ENCODE measurements at places on chromosomes 1 and 21.
A peak's percentile ranks its signal among the peaks of the same experiment; 100 is the strongest.

- DNase-seq, result no peak
Measured at GRCh38 chr1:119947468-119947867, 51.2 kb upstream of the ADAM30 start.

GRCh38 chr1:200900877-200901276 lies 6.2 kb downstream of the INAVA start:
- no peak for DNase-seq

DNA sequence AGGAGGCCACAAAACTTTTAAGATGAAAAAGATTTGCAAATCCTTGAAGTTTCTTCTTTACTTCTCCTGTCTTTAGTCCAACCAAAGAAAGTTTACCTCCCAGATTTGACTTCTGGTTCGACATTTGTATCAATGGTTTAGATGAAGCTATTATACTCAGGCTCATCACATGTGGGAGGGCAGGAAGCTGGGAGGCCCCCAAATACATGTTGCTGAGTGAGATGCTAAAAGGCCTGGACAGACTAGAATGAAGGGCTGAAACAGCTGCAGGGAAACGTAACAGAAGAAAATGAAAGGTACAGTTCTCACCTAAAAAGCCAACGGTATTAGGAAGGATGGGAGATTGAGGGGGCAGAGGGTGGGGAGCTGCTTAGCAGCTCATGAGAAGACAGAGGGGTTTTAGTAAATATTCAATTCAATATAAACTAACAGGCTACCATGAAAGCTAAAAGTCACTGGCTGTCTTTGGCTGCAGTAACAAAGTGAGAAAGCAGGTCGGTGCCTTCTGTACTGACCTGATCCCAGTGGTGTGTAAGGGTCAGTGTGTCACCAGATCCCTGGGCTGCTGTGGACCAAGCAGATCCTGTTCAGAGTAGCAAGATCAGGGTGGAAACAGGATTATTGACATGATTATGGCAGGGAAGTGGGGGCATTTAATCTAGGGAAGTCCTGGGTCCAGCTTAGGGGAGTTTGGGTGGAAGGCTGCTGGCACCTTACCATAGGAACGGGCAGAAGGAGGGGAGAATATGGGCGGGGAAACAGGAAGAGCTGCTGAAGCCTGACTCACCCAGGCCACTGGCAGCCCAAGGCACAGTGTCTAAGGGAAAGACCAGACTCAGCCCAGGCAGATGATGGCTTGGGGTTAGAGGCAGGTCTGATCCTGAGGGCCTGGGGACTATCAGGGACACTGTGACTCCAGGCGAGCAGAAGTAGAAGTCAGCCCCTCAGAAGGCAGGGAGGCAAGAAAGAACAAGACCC lies 60.4 kb downstream of the KCNN3 start:
- DNase-seq, result no peak

GRCh38 chr1:12153181-12153785 lies 13.5 kb upstream of the TNFRSF1B start:
- peak; percentile 42 for DNase-seq

GRCh38 chr1:154972517-154973343 lies 1.8 kb upstream of the CKS1B start:
- DNase-seq, result no peak

DNA sequence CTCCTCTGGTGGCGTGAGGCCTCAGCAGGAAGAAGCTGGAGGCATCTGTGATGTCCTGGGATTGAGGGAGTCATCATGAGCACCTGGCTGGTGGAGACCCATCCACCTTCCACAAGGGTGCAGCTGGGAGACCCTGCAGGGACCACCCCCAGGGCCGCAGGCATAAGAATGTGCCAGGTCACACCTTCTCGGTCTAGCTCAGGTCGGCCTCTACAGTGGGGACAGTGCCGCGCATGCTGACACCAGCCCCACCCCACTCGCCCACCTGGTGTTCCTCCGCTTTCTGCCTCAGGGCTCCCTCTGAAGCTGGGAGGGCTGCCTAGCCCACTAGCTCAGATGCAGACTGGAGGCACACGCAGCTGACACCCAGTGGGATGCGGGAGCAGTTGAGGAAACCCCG lies 5.8 kb upstream of the PAQR7 start:
- no peak for DNase-seq

DNA sequence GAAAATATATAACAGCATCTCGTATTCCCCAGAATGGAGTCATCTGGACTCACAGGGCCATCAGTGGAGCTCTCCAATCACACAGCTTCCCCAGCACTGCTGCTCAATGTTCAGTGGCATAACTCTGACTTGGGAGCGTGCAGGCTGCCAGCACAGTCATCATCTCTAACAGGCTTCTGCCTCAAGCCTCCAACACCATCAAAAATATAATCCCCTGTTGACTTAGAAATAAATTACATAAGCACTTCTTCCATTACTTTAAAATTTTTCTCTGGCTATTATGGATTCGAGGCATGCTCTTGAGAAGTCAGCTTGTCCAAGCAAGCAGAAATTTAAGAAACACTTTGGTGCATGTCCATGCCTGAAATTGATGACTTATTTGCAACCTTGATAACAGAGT lies 6.2 kb downstream of the DUSP23 start:
- DNase-seq, result no peak

DNA sequence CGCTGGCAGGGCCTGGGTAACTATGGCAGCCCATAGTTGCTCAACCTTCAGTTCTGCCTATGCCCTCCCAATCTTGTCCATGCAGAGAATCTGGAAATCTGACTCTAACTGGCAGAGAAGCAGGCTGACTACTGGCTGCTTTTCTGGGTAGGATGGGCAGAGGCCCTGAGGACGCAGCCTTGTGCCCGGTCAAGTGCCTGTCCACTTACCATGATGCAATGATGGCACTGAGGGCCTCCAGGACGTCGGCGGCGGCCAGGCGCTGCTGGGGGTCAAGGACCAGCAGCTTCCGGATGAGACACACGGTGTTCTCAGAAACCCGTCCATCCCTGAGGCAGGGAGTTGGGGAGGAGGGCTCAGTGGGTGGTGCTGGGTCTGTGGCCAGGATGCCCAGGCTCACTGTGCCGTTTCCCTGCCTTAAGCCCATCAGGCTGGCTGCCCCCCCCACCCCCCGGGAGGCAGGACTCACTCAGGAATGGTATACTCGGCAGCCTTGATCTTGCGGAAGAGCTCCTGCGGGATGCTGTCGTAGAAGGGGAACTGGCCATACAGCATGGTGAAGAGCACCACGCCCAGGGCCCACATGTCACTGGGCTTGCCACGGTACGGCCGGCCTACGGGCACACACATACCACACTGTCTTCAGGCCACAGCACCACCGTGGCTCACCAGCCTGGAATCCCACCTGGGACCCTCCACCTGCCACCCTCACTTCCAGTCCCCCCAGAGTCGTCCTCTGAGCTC lies 20.4 kb upstream of the EVA1B start:
- no peak for DNase-seq

DNA sequence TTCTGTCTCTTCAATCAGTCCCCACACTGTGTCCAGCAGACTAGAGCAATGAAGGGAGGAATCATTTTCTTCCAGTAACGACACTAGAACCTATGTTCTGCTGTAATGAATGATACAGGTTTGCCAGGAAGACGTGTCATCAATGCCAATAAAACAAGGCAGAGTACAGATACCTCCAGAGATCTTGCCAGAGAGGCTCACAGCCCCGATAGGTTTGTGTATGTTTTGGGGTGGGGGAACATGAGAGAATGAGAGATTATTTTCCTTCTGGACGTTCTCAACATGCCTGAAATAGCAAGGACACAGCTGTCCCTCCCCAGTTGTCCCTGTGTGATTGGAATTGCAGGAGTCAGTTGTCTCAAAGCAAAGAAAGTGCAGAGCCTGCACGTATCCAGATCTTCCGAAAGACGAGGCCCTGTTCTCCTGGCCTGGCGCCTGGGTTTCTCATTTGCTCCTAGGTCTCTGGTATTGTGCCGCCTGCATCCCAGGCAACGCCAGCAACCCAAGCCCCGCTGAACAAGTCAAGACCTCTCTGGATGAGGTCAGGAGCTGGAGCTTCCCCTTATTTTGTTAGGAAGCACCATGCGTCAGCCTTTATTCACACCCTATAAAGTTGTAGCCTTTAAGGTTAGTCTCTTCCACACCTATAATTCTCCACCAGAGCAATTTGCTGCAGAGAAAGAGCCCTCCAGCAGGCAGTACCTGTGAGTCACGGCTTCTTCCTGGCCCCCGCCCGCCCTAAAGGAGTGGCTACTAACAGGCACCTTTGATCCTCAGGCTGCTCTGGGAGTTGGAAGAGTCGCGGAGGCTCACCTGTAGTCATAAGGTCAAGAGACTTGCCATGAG lies 130.5 kb downstream of the TOMM20 start:
- no peak for DNase-seq

GRCh38 chr1:165403835-165404482 lies 41.0 kb downstream of the RXRG start:
- no peak for DNase-seq

GRCh38 chr1:235098991-235099390 lies 29.6 kb downstream of the TOMM20 start:
- DNase-seq, result no peak

DNA sequence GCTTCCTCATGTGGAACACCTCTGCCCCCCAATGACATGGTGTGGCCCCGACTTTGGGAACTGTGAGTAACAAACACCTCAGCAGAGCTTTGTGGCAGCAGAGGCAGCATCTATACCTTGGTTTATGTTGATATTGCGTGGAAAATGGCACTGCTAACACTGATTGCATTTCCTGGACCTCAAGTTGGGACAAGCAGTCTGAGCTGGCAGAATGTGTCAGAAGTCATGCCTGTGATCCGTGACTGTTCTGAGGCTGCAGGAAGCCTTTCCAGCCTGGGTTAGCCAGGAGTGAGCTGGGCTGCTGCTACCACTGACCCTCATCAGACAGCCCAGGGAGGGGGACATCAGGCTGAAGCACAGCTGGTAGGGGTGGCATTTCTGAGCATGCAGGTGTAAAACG lies 268.5 kb downstream of the KCNJ6 start:
- DNase-seq, result no peak

DNA sequence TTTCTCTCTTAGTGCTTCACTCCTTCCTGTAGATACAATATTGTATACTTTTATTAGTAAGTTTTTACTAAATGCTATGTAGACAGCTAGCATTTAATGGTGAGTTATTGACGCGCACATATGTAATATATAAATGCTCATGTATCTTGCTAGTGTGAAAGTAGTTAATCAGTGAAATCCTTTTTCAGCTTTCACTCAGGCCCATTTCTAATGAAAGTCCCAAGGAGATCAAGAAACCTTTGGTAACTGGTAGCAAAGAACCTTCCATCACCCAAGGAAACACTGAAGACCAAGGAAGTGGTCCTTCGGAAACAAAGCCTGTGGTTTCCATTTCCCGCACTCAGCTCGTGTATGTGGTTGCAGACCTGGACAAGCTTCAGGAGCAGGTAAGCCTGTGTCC lies 27.2 kb downstream of the AGT start:
- DNase-seq, result no peak

DNA sequence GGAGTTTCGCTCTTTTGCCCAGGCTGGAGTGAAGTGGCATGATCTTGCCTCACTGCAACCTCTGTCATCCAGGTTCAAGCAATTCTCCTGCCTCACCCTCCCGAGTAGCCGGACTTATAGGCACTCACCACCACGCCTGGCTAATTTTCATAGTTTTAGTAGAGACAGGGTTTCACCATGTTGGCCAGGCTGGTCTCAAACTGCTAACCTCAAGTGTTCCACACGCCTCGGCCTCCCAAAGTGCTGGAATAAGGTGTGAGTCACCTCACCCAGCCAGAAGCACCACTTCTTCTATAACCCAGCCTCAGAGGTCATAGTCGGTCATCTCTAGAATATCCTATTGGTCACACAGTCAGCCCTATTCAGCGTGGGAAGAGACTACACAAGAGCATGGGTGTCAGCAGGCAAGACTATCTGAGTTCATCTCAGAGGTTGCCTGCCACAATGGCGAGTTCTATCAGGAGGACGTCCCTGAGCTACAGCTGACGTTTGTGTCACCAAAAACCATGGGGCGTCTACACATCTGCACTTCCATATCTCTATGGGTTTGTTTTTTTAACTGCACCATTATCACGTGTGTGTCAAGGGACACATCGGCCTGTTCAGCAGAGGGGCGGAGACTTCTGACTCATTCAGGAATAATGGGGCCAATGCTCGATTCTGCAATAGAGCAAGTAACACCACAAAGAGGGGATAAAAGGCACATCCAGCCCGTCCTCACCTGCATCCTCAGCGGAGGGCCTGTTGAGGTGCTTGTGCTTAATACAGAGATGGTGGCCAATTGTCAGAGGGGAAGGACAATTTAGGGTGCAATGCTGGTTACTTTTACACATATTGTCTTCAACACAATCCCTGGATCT lies 256.3 kb upstream of the IRF2BP2 start:
- DNase-seq, result no peak

- DNase-seq, result no peak
Measured at GRCh38 chr21:19590044-19590443, 1186.5 kb upstream of the TMPRSS15 start.

DNA sequence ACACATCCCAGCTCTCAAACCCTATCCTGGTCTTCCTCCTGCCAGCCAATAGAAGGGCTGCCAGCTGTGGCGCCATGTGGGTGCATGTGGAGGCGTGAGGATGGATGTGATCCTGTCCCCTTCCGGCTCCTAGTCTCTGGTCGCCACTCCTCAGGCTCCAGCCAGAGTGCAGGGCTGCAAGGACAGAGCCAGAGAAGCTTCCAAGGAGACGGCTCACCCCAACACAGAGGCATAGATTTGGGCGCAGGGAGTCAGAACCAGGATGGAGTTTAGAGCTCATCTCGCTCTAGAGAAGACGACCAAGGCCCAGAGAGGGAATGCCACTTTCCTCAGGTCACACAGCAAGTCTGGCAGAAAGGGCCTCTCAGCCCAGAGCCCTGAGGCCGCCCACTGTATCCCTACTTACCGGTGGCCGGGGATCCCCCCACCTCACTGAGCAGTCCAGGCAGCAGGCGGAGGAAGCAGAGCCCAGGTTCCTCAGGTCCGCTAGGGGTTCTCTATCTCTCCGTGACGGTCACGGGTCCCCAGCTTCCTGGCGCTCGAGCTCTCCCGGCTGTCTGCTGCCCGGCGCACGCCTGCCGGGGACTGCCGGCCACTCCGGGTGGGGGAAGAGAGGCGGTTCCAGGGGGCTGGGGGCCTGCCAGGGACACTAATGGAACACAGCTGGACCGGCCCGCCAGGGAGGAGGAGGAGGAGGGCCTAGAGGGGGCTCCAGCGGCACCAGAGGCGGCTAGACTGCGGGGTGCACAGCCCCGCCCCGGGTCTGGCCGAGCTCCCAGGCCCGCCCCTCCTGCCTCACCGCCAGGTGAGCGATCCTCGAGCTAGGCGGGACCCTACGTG lies at the start of gene COL16A1:
COL16A1 (minus strand) TSS at position 587 of the 840 bp plus-strand sequence. CDS start 1,824 bp downstream, outside the sequence.
- DNase-seq, result no peak

- no peak for DNase-seq
Measured at GRCh38 chr1:3930301-3931006, 30.4 kb upstream of the C1orf174 start.

DNA sequence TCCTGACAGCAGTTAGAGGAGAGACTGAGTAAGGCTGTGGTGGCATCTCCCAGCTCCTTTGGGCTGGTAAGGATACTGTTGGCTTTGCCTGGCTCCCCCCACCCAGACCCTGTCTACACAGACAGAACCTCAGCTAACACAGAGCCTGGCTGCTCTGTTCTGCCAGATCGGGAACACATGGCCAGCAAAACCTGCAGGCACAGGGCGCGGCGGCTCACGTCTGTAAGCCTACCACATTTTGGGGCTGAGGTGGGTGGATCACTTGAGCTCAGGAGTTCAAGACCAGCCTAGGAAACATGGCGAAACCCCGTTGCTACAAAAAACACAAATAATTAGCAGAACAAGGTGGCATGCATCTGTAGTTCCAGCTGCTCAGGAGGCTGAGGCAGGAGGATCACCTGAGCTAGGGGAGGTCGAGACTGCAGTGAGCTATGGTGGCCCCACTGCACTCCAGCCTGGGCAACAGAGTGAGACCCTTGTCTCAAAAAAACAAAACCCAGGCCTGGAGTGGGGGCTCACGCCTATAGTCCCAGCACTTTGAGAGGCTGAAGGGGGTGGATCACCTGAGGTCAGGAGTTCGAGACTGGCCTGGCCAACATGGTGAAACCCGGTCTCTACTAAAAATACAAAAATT lies 6.7 kb downstream of the CSTB start:
- no peak for DNase-seq

Measured in effector memory CD4-positive, alpha-beta T cell (primary cell).